ENCODE measurements at places on chromosomes 16 and 17.

GRCh38 chr16:27768651-27769272 is 218.8 kb downstream of the KATNIP start:
- DNase-seq = no peak

- no peak for DNase-seq
These were observed 12.8 kb downstream of the DDX19A start for GRCh38 chr16:70359552-70359951.

DNA sequence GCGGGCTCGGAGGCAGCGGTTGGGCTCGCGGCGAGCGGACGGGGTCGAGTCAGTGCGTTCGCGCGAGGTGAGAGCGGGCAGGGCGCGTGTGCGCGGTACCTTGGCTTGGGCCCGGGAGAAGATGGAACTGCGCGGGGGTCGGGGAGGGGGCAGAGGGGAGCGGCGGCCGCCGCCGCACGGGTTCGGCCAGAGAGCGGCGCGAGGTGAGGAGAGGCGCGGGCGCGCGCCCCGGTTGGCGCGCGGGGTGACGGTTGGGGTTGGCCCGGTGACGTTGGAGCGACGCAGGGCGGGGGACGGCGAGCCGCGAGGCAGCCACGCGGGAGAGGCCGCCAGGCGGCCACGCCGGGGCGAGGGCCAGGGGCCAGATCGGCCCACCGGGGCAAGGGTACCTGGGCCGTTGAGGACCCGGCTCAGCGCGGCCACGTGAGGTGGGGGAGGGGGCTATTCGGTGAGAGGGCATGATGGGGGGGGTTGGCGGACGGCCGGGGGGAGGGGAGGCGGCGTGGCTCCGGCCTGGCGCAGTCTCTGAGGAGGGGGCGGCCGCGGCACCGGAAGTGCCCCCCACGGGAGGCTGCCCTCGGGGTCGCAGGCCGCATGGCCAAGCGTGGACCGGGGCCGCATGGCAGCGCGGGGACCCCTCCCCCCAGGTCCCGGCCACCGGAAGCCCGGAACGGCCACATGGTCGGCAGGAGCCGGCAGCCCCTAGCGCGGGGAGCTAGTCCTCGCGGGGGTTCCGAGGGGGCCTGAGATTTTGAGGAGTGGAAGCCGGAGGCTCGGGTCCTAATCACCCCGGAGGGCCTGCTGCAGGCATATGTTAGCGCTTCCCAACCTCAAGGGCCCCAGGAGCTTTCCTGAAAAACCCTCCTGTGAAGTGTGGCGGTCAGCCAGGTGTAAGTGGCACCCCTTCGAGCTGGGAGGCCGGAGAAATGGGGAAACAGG is 527 bp downstream of the EIF5A start:
- DNase-seq = peak; percentile 28

GRCh38 chr16:4288148-4288921 is 15.5 kb upstream of the TFAP4 start:
- DNase-seq = peak; percentile 67

GRCh38 chr16:47727131-47727530 is 266.0 kb downstream of the PHKB start:
- DNase-seq = no peak

- DNase-seq = peak; percentile 53
These were observed 7.9 kb upstream of the LLGL1 start for GRCh38 chr17:18217412-18218015.

GRCh38 chr17:1732833-1733321 is 8.4 kb downstream of the WDR81 start:
- DNase-seq = no peak

DNA sequence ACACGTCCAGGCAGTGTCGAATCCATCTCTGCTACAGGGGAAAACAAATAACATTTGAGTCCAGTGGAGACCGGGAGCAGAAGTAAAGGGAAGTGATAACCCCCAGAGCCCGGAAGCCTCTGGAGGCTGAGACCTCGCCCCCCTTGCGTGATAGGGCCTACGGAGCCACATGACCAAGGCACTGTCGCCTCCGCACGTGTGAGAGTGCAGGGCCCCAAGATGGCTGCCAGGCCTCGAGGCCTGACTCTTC is 7.2 kb upstream of the CD68 start:
- no peak for DNase-seq

DNA sequence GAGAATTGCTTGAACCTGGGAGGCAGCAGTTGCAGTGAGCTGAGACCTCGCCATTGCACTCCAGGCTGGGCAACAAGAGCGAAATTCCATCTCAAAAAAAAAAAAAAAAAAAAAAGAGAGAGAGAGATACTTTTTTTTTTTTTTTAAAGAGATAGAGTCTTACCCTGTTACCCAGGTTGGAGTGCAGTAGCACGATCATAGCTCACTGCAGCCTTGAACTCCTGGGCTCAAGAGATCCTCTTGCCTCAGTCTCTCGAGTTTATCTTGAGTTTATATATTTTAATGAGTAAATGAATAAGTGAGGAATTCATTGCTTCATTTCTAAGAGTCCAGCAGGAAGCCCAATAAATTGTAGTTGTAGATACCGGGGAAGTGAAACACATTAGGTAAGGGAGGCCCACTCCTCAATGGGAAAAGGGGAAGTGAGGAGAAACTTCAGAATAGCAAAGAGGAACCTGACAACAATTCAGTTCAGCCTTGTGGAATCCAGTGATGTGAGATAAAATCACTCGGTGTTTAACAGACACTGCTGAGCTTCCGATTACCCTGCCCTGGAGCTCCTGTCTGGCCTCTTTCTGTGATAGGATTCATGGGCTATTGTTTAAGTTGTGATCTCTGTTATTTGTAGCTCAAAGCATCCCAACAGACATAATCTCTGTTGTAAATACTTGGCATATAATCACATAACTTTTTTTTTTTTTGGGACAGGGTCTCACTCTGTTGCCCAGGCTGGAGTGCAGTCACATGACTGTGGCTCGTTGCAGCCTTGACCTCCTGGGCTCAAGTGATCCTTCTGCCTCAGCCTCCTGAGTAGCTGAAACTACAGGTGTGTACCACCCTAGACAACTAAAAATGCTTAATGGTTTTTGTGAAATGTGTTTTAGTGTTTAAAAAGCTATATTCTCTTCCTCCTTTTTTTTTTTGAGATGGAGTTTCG is 15.8 kb upstream of the ITGAM start:
- DNase-seq = no peak

DNA sequence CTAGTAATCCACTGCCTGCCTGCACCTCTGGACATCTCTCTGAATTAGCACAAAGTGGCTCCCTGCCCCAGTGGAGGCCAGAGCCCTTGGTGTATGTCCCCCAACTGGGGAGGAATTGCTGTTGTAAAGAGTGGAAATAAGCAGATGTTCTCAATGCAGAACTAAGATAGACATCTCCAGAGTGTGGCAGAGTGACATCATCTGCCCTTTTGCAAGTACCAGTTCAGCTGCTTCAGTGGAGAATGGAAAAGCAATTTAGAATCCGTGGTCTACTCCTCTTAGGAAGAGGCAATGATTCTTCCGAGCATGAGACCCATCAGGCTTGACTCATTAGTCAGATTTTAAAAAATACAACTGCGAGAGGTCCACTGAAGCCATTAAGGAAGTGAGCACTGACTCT is 1512.0 kb upstream of the GOT2 start:
- DNase-seq = no peak

GRCh38 chr16:70453892-70454221 is 538 bp upstream of the FCSK start:
- no peak for DNase-seq

GRCh38 chr16:81494888-81495287 is 50.3 kb downstream of the CMIP start:
- no peak for DNase-seq

- no peak for DNase-seq
These were observed 286.7 kb downstream of the IRX3 start for GRCh38 chr16:53999841-54000240.

- no peak for DNase-seq
These were observed 34.7 kb upstream of the KLHDC4 start for GRCh38 chr16:87800497-87800896.
